ENCODE measurements at places on chromosomes 5 and 9. TPM values are rescaled to one million over a fixed set of nuclear protein-coding genes. Genes with fewer than 3 reads are reported as not detected.

The PCDHGA7 gene
- 0.09 TPM for total RNA-seq

The MELK gene
- total RNA-seq = 51.6 TPM

The SLC36A2 gene
- total RNA-seq = not detected

The SLC45A2 gene
- not detected for total RNA-seq

The LCN2 gene
- not detected for total RNA-seq

DNA sequence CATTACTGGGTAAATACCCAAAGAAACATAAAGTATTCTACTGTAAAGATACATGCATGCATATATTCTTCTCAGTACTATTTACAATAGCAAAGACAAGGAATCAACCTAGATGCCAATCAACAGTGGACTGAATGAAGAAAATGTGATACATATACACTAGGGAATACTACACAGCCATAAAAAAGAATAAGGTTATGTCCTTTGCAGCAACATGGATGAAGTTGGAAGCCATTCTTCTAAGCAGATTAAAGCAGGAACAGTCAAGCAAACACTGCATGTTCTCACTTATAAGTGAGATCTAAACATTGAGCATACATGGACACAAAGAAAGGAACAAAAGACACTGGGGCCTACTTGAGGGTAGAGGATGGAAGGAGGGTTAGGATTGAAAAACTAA lies 39.6 kb upstream of the NDUFS4 start:
- DNase-seq = no peak

DNA sequence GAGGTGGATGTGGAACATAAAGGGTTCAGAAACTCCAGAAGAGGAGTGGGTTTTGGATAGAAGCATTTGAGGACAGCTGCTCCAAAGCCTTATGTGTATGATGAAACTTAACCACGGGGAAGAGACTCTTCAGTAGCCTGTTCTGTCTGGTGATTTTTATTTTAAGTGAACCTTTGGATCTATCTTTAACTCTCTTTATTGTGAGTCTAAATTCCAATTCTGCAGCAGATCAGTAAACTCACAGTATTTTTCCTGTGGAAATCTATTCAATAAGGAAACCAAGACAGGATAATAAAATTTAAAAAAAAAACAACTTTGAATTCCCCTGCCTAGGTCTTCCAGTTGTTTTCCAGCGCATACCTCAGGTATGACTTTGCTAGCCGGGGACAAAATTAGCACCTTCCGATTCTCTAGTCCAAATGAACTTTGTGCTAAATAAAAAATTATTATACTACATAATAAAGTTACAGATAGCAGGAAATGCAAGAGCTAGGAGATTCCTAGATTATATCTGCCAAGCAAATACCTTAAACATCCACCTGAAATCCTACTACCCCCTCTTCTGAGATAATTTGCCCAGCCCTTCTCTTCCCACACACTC lies 101.9 kb downstream of the NLN start:
- DNase-seq = no peak
- H3K4me3 ChIP-seq = no peak overlapping the region
- H3K4me1 ChIP-seq = peaks cover 5% of the 10 kb centered on the region
- H3K27ac ChIP-seq = no peak overlapping the region
- H3K36me3 ChIP-seq = no peaks in the 10 kb centered on the region

GRCh38 chr9:36855448-36856315 lies 178.4 kb downstream of the PAX5 start:
- H3K4me3 ChIP-seq = no peak overlapping the region
- no peaks in the 10 kb centered on the region for H3K27me3 ChIP-seq
- no peak for DNase-seq
- no peak overlapping the region for H3K27ac ChIP-seq
- no peaks in the 10 kb centered on the region for H3K4me1 ChIP-seq

DNA sequence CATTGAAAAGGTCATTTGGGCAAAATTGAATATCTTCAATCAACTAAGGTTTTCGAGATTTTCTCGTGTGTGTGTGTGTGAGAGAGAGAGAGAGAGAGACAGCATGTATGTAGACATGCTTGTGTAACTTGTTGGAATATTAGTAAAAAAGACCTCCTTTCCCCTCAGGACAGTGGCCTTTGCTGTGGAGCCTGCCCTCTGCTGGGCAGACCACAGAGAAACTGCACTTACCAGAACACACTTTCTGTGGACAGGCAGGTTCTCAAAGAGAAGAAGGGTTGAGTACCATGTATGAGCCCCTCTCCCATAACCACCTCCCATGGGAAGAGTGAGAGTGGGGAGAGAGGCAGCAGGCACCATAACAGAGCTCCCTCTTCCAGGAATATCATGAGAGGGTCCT lies 45.6 kb downstream of the CFAP90 start:
- no peaks in the 10 kb centered on the region for H3K4me1 ChIP-seq
- no peaks in the 10 kb centered on the region for H3K36me3 ChIP-seq
- no peak overlapping the region for H3K27ac ChIP-seq
- H3K4me3 ChIP-seq = no peak overlapping the region
- no peaks in the 10 kb centered on the region for H3K27me3 ChIP-seq

DNA sequence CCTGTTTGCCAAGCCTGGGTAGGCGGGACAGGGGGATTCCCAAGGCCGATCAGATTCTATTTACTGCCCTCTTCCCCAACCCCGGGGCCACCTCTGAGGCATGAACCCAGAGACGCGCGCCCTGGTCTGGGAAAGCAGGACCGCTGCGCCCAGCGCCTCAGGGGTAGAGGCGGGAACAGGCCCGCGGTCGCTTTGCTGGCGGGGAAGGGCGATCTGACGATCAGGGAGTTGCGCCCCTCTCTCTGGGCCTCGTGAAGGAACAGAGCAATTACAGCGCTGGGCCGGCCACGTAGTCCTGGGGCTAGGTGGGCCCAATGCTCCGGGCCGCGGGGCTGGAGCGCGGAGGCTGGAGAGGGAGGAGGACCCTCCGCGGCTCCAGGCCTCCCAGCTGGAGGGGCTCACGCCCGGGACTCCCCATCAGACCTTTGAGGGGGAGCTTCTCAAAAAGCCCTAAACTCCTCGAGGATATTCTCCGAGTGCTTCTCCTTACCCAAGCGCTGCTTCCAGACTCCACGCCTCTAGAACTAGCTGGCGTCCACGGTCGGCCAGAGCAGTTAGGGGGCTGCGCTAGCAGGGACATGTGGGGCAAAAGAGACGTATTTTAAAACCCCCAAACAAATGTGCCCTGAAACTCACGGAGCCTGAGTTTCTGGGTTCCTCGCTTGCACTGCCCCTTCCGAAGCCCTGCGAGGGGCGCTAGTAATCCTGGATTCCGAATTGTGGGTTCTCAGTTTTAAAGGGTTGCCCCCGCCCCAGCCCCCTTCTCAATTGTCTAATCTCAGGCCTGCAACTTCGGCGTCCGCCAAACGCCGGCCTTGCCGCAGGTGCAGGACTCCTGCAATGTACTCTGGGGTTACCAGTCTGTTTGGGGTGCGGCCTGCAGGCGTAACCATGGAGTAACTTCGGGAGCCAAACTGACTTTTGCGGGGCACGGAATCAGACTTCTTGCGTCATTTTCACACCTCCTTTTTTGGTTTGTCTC lies 57.6 kb downstream of the TMEM174 start:
- no peaks in the 10 kb centered on the region for H3K36me3 ChIP-seq
- H3K4me1 ChIP-seq = peaks cover 22% of the 10 kb centered on the region
- peaks cover 52% of the 10 kb centered on the region for H3K27me3 ChIP-seq
- no peak overlapping the region for H3K27ac ChIP-seq
- H3K4me3 ChIP-seq = no peak overlapping the region
- DNase-seq = no peak
